ENCODE measurements at places on chromosomes 11 and 22.

DNA sequence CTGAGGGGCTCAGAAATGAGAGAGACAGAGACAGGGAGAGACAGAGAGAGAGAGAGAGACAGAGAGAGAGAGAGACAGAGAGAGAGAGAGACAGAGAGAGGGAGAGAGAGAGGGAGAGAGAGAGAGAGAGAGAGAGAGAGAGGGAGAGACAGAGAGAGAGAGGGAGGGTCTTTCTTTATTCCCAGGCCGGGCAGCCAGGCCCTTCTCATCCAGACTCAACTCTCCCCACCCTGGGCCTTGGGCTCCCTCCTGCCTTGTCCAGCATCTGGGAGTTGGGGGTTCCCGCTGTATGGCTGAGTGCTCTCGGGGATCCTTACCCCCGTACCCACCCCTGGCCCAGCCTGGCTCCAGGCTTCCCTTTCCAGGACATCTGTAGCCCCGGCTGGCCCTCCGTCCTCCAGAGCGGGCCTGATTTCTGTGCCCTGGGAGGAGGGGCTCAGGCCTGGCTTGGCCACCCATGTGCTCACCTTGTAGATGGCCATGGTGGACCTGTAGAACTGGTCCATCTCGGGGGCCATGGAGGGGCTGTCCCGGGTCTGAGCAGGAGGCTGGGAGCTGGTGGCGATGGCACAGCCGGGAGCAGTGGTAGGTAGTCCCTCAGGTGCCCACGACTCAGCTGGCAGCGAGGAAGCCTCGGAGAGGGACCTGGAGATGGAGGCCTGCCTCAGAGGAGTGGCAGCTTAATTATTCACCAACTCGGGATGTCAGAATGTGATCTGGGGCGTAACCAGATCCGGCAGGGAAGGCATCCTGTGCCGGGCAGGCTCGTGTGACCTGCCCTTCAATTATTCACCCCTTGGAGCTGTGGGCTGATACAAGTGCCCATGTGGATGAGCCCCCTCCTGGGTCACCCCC, at the start of gene BAIAP2L2:
BAIAP2L2 (minus strand) TSS at position 677 of the 855 bp plus-strand sequence; CDS start at position 518, 159 bp downstream.
- DNase-seq = no peak

GRCh38 chr11:17703951-17704350, 15.4 kb upstream of the MYOD1 start:
- DNase-seq = no peak

DNA sequence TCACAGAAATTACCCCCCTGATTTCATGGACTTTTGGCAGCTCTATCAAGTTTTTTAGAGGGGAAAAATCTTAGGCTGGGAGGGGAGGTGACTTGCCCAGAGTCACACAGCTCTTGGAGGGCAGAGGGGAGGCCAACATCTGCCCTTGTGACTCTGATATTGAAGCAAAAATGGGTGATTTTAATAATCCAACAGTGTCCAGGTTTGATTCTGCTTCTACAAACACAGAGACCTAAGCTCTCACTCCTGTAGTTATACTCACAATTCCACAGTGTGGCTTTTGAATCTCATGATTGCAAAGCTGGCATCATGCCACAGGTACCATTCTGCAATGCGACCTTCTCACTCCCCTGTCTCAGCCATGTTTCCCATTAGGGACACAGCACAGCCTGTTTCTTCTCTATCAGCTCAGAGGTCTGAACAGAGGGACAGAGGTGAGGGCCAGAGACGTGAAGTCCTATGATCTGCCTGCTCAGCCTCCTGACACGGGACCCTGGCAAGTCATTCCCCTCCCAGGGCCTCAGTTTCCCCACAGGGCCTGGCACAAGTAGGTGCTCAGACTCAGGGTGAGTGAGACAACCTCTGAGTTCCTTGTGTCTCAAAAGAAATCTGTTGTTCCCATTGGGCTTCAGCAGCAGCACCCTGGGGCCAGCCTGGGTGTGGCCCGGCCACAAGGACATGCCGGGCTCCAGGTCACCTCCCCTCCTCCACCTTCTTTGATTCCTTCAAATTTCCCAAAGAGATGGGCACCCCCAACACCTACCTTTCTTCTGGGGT, 766 bp downstream of the APOL2 start:
- no peak for DNase-seq

DNA sequence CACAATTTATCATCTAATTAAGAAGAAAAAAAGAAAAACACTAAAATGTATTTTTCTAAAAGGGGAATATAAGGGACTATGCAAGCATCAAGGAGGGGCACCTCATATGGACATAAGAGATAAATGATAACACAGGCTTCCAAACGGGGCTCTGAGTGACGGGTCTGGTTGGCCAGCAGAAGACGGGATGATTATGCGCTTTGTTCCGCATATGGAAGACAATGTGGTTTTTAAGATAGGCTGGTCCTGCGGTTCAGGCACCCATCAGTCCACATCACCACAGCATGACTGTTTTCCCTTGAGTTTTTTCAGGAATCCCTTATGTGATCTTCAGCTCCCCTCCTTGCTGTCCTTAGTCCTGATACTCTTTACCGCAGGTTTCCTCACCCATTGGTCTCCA, 404.6 kb downstream of the OPCML start:
- no peak for DNase-seq

DNA sequence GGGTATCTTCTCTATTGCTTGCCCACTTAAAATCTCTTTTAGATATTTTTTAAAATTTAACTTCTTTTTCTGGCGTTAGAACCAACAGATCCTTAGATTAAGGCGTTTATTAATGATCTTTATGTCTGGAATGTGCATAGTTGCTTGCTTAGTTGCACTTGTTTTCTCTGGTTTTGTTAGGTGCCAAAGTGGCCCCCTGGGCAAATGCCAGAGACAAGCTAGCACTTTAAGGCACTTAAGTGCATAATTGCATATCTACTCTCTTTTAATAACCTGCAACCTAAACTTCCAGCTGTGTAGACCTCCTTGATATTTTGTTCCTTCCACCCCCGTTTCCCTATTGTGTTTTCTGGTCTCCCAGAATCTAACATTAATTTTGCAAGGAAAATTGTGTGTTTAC, 3.3 kb downstream of the RBM4 start:
- no peak for DNase-seq

- no peak for DNase-seq
Observed at GRCh38 chr11:36601155-36601554, 3.1 kb upstream of the RAG2 start.

GRCh38 chr11:41788177-41788576, 328.7 kb upstream of the LRRC4C start:
- DNase-seq = no peak

DNA sequence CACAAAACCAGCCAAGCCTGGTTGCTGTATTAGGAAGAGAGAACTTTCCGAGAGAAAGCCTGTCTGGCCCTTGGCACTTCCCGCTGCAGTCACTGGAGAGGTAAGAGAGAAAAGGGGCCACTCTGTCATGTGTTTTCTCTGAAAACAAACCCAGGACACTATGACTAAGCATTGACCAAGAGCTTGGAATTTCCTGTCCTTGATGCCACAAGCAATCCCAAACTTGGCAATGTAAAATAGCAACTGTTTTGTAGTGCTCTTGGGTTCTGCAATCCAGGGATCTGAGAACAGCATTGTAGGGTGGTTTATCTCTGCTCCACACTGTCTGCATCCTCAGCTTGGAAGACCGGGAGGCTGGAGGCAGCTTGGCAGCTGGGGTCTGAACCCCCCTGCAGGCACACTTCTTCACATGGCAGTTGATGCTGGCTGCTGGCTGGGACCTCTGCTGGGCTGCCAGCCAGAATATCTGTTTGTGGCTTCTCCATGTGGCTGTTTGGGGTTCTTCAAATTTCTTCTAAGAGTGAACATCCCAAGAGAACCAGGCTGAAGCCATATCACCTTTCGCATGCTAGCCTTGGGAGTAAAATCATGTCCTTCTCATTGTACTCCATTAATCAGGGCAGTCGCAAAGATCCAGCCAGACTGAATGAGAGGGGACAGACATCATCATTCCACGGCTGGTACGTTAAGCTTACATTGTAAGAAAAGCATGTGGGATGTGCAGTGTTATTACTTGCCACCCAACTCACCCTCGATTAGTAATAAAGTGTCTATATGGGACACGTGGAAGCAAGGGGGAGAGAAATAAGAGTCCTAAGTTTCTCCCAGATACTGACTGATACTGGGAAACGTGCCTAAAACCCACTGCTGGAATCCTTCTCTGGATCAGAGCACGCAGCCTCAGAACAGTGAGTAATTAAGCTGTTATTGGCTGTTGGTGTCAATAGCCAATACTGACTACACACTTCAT, 537.4 kb upstream of the B3GAT1 start:
- DNase-seq = no peak

GRCh38 chr11:60719391-60719790, 5.1 kb upstream of the MS4A18 start:
- no peak for DNase-seq

DNA sequence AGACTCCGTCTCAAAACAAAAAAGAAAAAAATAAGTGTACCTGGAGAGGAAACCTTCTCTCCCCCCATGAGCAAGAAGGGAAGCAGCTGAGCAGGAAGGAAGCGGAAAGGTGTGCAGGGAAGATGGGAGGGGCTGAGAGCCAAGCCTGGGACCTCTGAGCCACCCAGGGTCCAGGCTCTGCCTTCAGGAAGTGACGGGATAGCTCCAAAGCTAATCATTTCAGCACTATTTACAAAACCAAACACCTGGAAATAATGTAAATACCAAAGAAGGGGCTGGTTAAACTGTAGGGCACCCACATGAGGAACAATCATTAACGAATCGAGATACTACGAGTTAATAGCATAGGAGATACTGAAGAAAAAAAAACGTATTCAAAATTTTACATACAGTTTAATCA, 27.9 kb downstream of the ARRB1 start:
- no peak for DNase-seq

DNA sequence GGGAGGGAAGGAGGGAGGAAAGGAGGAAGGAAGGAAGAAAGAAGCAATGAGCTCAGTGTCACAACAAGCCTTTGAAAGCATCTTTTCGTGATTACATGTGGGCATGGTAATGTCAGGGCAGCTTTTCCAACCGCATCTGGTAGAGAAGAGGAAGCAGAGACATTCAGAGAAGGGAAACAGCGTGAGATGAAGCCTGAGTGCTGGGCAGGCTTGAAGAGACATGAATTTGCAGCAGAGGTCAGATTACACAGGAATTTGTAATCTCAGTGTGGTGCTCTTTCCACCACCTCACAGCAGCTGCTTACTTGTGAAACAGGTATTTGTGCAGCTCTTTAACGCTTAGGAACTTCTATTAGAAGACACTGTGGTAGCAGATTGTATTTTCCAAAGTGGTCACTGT, 289.5 kb upstream of the C11orf87 start:
- DNase-seq = no peak

- DNase-seq = peak; percentile 57
Observed at GRCh38 chr22:42074132-42074811, at the start of gene PHETA2. TSS of gene PHETA2 (plus strand) at chr22:42074248. CDS start at chr22:42077294, 3,046 bp downstream.
